ENCODE measurements at places on chromosomes 7 and 10.

- DNase-seq = no peak
Measured at GRCh38 chr10:16297069-16297468, 139.7 kb upstream of the PTER start.

GRCh38 chr7:32390210-32390609 lies 100.0 kb downstream of the LSM5 start:
- DNase-seq = no peak

DNA sequence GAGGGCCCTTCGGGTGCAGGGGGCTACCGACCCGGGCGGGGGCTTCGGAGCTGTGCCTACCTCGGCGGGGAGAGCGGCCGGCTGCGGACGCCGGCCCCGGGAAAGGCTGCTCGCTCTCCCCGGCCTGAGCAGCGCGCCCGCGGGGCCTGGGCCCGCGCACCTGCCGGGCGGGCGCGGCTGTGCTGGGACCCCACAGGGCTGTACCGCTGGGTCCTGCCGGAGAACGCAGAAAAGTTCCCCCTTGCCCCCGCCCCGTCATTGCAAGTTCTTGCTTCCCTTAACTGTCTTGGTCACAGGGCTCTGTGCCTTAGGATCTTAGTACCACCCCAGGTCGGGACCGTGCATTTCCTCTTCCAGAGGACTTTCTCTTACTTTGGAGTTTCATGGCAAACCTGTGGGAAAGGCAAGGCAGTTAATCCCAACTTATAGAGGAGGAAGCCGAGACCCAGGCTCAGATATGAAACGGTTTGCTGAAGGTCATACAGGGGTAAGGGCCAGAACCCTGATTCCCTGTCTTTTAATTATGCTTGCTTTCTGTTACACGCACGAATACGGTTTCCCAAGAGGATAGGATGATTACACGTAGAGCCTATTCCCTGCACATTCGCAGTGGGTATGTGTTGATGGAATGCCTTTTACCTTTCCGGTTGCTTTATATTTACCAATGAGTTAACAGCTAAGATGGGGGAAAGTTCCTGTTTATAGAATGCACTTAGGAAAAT lies 652 bp downstream of the PCGF5 start:
- peak; percentile 12 for DNase-seq

DNA sequence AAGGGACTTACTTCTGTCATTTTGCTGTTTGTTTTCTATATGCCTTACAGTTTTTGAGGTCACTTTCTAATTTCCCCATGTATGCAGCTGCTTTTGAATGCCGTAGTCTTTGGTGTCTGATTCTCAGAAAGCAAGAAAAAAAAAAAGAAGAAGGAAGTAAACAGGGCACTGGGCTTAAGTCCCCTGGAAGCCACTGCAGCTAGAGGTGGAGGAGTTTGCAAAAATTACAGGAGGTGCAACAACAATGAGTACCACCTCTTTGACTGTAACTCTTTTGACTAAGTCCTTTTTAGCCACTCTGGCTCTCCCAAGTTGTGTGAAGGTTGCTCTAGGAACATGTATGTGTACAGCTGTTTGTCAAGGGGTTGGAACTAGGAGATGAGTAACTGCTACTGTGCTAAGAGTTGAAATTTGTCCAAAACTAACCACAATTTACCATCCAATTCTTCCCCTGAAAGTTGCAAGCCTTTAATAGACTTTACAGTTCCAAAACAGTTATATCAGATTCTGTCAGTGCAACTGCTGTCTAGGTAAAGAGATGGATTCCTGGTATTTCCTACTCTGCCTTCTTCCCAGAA lies 588.0 kb upstream of the LRRN3 start:
- no peak for DNase-seq

DNA sequence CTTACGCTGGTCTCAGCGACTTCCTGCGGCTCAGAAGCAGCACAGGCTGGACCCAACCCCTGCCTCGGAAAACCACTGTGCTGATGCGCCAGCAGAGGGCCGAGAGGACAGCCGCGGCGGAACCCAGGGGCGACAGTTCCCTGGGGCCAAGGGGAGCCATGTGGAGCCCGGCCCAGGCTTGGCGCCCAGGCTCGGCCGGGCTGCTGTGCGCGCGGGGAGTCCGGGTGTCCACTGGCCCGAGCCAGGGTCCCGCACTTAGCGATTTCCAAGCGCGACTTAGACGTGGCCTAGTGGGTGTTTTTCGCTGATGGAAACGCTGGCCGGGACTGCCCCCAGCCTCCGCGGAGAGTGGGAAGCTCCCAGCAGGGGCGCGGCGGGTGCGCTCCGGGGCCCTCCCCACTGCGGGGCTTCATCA lies 18.6 kb upstream of the ZNF32 start:
- no peak for DNase-seq

GRCh38 chr10:33211106-33211878 lies 123.2 kb downstream of the NRP1 start:
- no peak for DNase-seq

DNA sequence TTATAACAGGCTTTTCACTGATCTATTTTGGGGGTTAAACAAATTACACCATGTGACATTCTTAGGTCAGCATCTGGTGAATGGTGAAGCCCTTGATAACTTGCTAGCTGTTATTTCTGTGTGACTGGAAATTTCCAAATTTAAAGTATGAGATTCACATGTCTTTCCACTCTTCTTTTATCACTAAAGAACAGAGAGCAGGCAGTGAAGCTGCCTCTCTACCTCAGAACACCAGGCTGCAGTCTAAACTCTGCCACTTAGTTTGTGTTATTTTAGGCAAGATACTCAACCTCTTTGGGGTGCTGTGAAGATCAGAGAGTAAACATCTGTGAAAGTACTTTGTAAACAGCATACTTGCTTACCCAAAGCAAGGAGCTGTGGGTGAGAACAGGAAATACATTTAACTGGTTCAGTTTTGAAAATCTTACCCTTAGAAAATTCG lies 15.5 kb upstream of the SP4 start:
- DNase-seq = no peak

Data from GM18507 (cell line).